Activated CD4-positive, alpha-beta memory T cell treated with anti-CD3 and anti-CD28 coated beads, Interleukin-2, amount 10 ng/mL, durations not matched to agents 7 days and 5 days (primary cell): ENCODE measurements at places on chromosomes 5 and 9.
A peak's percentile ranks its signal among the peaks of the same experiment; 100 is the strongest.

GRCh38 chr5:74391410-74391809 is 249.1 kb downstream of the ENC1 start:
- H3K4me1 ChIP-seq, result peaks cover 10% of the 10 kb centered on the region
- no peaks in the 10 kb centered on the region for H3K36me3 ChIP-seq
- no peak overlapping the region for H3K4me3 ChIP-seq
- H3K27ac ChIP-seq, result no peak overlapping the region

GRCh38 chr5:117095346-117096332 is 521.0 kb upstream of the SEMA6A start:
- H3K27ac ChIP-seq, result no peak overlapping the region

DNA sequence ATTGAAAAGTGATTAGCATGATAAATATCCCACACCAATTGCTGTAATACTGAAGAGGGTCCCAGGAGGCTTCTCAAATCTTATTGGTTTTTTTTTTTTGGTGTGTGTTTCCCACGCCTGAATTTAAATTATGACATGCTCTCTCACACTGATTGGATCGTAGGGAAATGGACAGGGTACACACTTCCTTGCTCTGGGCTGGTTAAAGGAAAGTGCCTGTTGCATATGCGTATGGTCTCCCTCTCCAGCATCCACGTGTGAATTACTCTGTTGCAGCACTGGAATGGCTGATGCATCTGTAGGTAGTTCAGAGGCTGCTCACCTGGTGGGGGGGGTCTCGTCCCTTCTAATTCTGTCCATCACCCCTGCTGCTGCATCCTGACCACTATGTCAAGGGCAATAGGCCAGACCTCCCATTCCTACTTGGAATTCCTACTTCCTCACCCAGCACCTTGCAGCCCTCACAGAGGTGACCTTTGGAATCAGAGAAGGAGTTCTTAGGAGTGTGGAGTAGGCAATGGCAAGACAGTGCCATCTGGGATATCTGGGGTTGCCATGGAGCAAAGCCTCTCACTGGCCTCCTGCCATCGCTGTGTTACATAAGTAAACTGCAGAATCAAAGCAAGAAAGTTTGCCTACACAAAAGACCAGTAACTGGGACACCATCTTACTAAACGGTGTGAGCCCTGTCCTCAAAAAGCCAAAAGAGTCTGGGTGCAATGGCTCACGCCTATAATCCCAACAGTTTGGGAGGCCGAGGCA is 71.4 kb upstream of the FBXW11 start:
- H3K36me3 ChIP-seq, result peaks cover 80% of the 10 kb centered on the region
- no peak overlapping the region for H3K4me3 ChIP-seq
- peak overlapping the region; percentile 54 for H3K27ac ChIP-seq
- DNase-seq, result no peak
- H3K27me3 ChIP-seq, result no peaks in the 10 kb centered on the region
- peaks cover 27% of the 10 kb centered on the region for H3K4me1 ChIP-seq

GRCh38 chr5:135254183-135254582 is 144.8 kb downstream of the MACROH2A1 start:
- peaks cover 21% of the 10 kb centered on the region for H3K27me3 ChIP-seq
- H3K4me3 ChIP-seq, result no peak overlapping the region
- DNase-seq, result peak; percentile 6

DNA sequence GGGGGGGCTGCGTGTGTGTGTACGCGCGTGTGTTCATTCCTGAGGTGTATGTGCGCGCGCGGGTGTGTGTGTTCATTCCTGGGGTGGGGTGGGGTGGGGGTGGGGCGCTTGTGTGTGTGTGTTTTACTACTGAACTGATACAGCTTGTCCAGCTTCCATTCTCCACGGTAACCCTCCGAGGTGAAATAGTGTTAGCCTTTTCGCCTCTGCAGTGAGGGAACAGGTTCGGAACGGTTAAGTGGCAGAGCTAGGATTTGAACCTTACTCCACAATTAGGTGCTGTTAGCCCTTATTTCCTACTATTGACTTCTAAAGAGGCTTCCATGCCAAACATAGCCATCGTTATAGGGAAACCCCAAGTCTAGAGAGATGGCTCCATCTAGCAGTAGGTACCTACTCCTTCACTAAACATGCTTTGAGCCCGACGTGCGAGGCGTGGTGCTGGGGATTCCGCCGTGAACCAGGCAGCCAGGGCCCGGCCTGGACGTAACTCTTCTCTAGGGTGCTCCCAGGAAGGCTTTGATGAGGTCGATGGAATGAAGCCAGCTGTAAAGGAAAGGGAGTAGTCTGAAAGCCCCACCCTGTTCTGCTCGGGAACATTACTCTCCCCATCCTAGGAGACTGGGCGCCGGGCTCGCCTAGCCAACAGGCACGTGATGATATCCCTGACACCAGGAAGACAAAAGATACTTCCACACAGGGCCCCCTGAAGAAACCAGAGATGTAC is 782 bp upstream of the SKP1 start:
- H3K4me1 ChIP-seq, result peaks cover 24% of the 10 kb centered on the region
- H3K27ac ChIP-seq, result peak overlapping the region; percentile 97
- H3K36me3 ChIP-seq, result peaks cover 15% of the 10 kb centered on the region
- H3K27me3 ChIP-seq, result peaks cover 6% of the 10 kb centered on the region

GRCh38 chr9:70421272-70422180 is 7.1 kb upstream of the KLF9 start:
- DNase-seq, result no peak
- no peaks in the 10 kb centered on the region for H3K36me3 ChIP-seq
- peaks cover 9% of the 10 kb centered on the region for H3K27me3 ChIP-seq
- peaks cover 41% of the 10 kb centered on the region for H3K4me1 ChIP-seq
- H3K4me3 ChIP-seq, result peak overlapping the region; percentile 89
- peak overlapping the region; percentile 96 for H3K27ac ChIP-seq

GRCh38 chr9:95762322-95762721 is 113.2 kb upstream of the ERCC6L2 start:
- H3K4me1 ChIP-seq, result peaks cover 7% of the 10 kb centered on the region
- no peak overlapping the region for H3K4me3 ChIP-seq
- peaks cover 8% of the 10 kb centered on the region for H3K27me3 ChIP-seq
- H3K36me3 ChIP-seq, result no peaks in the 10 kb centered on the region

DNA sequence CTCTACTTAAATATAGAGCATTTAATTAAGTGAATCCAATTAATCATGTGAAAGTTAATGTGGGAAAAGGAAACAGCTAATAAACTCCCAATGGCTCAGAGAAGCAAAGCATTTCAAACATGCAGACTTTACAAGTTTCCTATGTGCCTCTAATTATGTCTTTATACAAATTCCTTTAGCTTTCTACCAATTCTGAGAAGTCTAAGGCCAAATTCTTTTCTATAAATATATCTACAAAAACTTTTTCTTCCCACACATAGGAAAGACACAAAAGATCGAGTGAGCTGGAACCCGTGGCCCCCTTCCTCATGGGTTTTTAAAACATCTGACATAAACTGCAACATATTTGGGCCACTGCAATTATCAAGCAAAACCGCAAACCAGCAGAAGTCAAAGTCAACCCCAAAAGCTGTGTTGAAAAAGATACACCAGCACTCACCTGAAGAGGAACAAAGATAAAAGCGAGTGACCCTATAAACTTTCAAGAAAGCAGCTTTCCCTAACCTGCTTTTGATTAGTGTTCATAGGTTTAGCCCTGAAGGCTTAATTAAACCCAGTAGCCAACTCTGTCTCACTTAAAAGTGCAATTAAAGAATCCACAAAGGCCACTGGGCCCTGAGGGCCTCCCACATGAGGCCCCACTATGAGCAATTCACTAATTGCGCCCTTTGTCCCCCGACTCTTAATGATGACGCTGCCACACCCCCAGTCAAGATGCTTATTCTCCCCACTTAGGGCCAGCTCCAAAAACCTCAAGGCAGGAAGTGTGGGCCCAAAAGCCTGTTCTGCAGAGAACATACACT is 12.1 kb downstream of the SEMA5A start:
- no peak overlapping the region for H3K4me3 ChIP-seq
- H3K27me3 ChIP-seq, result no peaks in the 10 kb centered on the region
- no peak for DNase-seq
- H3K36me3 ChIP-seq, result no peaks in the 10 kb centered on the region
- no peak overlapping the region for H3K27ac ChIP-seq

- peaks cover 6% of the 10 kb centered on the region for H3K27me3 ChIP-seq
- no peak overlapping the region for H3K4me3 ChIP-seq
- H3K4me1 ChIP-seq, result no peaks in the 10 kb centered on the region
- H3K36me3 ChIP-seq, result no peaks in the 10 kb centered on the region
- no peak for DNase-seq
Observed at GRCh38 chr9:99389087-99390033, 167.3 kb downstream of the SEC61B start.

GRCh38 chr9:68454579-68455334 is 85.9 kb downstream of the TMEM252 start:
- H3K36me3 ChIP-seq, result no peaks in the 10 kb centered on the region
- H3K27me3 ChIP-seq, result no peaks in the 10 kb centered on the region
- no peak overlapping the region for H3K27ac ChIP-seq
- no peaks in the 10 kb centered on the region for H3K4me1 ChIP-seq

GRCh38 chr9:112531666-112532282 is 45.1 kb downstream of the KIAA1958 start:
- H3K27me3 ChIP-seq, result no peaks in the 10 kb centered on the region
- H3K4me1 ChIP-seq, result no peaks in the 10 kb centered on the region
- no peak overlapping the region for H3K27ac ChIP-seq
- no peak for DNase-seq
- H3K36me3 ChIP-seq, result no peaks in the 10 kb centered on the region

GRCh38 chr5:142844866-142845265 is 74.7 kb downstream of the ARHGAP26 start:
- no peaks in the 10 kb centered on the region for H3K36me3 ChIP-seq
- H3K4me3 ChIP-seq, result no peak overlapping the region
- no peak for DNase-seq
- H3K4me1 ChIP-seq, result peaks cover 25% of the 10 kb centered on the region
- H3K27me3 ChIP-seq, result no peaks in the 10 kb centered on the region

GRCh38 chr9:31908891-31909480 is 475.5 kb upstream of the ACO1 start:
- no peaks in the 10 kb centered on the region for H3K36me3 ChIP-seq
- no peak overlapping the region for H3K4me3 ChIP-seq
- H3K27me3 ChIP-seq, result no peaks in the 10 kb centered on the region
- H3K27ac ChIP-seq, result no peak overlapping the region
- no peaks in the 10 kb centered on the region for H3K4me1 ChIP-seq

GRCh38 chr5:17069995-17070511 is 134.0 kb upstream of the MYO10 start:
- H3K27ac ChIP-seq, result no peak overlapping the region
- H3K36me3 ChIP-seq, result no peaks in the 10 kb centered on the region
- no peak for DNase-seq
- H3K4me3 ChIP-seq, result no peak overlapping the region

- peaks cover 80% of the 10 kb centered on the region for H3K4me1 ChIP-seq
- peaks cover 72% of the 10 kb centered on the region for H3K36me3 ChIP-seq
- no peaks in the 10 kb centered on the region for H3K27me3 ChIP-seq
- no peak for DNase-seq
- no peak overlapping the region for H3K4me3 ChIP-seq
Observed at GRCh38 chr9:94176608-94177007, 82.5 kb upstream of the ZNF169 start.

- H3K4me3 ChIP-seq, result no peak overlapping the region
- no peak overlapping the region for H3K27ac ChIP-seq
- H3K4me1 ChIP-seq, result peaks cover 18% of the 10 kb centered on the region
- peak; percentile 12 for DNase-seq
- H3K36me3 ChIP-seq, result peaks cover 4% of the 10 kb centered on the region
- no peaks in the 10 kb centered on the region for H3K27me3 ChIP-seq
Observed at GRCh38 chr5:135318037-135318436, 81.0 kb downstream of the MACROH2A1 start.

DNA sequence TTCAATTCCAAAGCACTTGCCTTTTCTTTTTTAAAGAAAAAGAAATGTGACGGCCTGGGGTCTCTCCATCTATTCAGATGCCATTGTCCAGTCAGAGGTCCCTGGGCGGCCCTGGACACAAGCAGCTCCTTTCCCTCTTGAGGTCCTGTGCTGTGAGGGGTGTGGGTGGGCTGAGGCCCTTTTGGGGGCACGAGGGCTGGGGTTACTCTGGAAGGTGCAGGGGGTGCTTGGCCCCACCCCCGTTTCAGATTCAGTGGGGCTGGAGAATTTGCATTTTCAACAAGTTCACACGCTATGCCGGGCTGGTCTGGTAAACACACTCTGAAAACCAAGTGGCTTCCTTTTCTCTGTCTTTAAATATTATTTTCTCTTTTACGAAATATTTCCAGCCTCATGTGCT is 91.4 kb upstream of the PHYKPL start:
- no peaks in the 10 kb centered on the region for H3K4me1 ChIP-seq
- no peak for DNase-seq
- no peaks in the 10 kb centered on the region for H3K36me3 ChIP-seq
- H3K27ac ChIP-seq, result no peak overlapping the region

GRCh38 chr9:137371946-137372651 is 50.9 kb downstream of the EXD3 start:
- no peaks in the 10 kb centered on the region for H3K36me3 ChIP-seq
- no peak overlapping the region for H3K27ac ChIP-seq
- H3K4me1 ChIP-seq, result no peaks in the 10 kb centered on the region
- H3K27me3 ChIP-seq, result no peaks in the 10 kb centered on the region
